ENCODE measurements at places on chromosomes 3 and 15.

GRCh38 chr3:13240928-13241618 is 167.8 kb upstream of the IQSEC1 start:
- no peak for DNase-seq

DNA sequence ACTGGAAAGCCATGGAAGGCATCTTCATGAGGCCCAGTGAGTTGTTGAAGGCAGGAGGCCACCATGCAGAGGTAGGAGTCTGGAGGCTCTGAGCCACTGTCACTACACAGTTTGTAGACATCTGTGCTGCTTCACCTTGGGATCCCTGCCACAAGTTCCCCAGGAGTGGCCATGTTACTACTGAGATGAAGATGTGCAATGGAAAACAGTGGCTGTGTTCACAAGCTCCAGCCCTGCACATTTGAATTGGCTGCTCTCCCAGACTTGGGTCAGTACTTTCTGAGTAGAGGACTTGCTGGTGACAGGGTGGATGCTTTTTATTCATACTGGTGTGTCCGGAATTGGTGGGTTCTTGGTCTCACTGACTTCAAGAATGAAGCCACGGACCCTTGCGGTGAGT is 86.9 kb upstream of the C15orf39 start:
- DNase-seq = no peak

GRCh38 chr3:105542282-105543019 is 175.7 kb downstream of the ALCAM start:
- no peak for DNase-seq

- no peak for DNase-seq
Observed at GRCh38 chr3:129897026-129897425, 3.5 kb upstream of the TMCC1 start.

- no peak for DNase-seq
Observed at GRCh38 chr3:8497582-8497981, 4.0 kb upstream of the LMCD1 start.

- DNase-seq = no peak
Observed at GRCh38 chr3:64251019-64251418, 25.8 kb upstream of the PRICKLE2 start.

GRCh38 chr3:194468086-194468485 is 18.7 kb downstream of the ATP13A3 start:
- DNase-seq = no peak

DNA sequence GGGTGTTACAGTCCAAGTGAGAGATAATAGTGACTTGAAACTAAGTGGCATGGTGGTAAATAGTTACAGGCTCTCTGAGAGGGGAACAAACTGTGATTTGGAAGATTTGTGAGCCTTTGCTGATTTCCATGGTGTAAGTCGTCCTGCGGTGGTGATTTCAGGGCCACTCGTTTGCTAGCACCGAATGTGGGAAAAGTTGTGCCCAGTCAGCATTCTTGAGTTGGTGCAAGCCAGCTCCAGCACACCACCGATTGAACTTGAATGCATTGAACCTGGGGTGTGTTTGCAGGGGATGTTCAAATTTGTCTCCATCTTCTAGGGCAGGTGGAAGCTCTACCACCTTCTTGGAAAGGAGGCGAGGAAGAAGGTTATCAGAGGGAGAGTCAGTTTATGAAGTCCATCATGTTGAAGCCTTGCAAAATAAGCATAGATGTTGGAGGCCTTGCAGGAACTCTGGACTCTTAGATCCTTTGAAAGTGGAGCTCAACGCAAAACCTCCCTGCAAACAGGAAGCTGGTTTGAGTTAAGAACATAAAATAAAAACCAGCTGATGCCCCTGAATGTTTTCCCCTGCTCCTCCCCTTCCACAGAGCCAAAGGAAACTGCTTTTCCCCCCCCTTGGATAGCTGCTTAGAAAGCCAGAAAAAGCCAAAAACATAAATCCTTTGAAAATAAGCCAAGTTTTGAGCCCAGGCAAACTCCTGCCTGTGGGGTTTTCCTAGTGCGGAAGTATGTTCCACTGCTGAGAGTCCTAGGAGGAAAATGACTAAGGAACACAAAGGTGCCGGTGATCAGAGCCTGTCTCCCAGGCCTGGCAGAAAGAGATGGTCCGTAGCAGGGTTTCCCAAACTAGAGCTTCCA is 21.9 kb downstream of the MAPKBP1 start:
- DNase-seq = no peak

Measured in NB4 (cell line).